Activated CD8-positive, alpha-beta T cell treated with anti-CD3 and anti-CD28 coated beads, Interleukin-2, amount 10 ng/mL, durations not matched to agents 7 days and 5 days (primary cell): ENCODE measurements at places on chromosomes 16 and 17. TPM values are rescaled to one million over a fixed set of nuclear protein-coding genes. Genes with fewer than 3 reads are reported as not detected.

SPATA20 gene
- 27.3 TPM for total RNA-seq

TP53TG3D gene
- not detected for total RNA-seq

SLC6A2 gene
- total RNA-seq, result not detected

REXO5 gene
- 11.2 TPM for total RNA-seq

SPAG7 gene
- 52.3 TPM for total RNA-seq

TAOK2 gene
- total RNA-seq, result 48.9 TPM

TPSD1 gene
- not detected for total RNA-seq

RSKR gene
- total RNA-seq, result 23.0 TPM

CORO1A gene
- total RNA-seq, result 1,983 TPM

DNA sequence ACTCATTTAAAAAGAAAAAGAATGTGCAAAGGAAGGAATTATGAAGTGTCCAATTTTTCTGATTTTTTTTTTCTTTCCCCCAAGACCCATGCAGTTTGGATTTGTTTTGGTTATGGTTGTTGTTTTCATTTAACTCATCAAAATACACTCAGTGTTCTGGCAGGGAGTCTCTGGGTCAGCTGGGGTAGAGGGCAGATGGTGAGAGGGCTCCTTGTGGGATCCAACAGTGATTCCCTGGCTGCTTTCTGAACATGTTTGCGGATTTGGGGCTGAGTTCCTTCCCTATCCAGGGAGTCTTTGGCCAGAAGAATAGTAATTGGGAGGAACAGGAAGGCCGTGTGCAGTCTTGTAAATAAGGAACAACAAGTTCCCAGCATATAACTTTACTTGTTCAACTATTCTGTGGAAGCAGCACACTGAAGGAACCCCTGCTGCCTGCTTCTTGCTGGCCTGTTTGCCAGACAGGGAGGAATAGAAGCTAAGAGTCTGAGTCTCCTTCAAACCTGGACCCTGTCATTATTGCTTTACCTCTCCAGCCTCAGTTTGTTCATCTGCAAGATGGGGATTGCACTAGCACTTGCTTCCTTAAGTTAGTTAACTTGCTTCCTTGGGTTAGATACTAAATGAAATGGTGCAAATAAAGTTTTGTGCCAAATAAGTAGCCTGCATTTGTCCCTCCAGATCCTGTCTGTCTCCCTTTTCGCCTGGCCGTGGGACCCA is 32.1 kb downstream of the C17orf67 start:
- no peak overlapping the region for H3K4me3 ChIP-seq
- no peak for DNase-seq
- no peak overlapping the region for H3K27ac ChIP-seq
- H3K36me3 ChIP-seq, result no peaks in the 10 kb centered on the region

GRCh38 chr16:82105107-82105506 is 64.9 kb downstream of the MPHOSPH6 start:
- DNase-seq, result no peak
- H3K4me1 ChIP-seq, result no peaks in the 10 kb centered on the region
- peaks cover 15% of the 10 kb centered on the region for H3K27me3 ChIP-seq
- no peak overlapping the region for H3K4me3 ChIP-seq

- no peaks in the 10 kb centered on the region for H3K27me3 ChIP-seq
- no peak for DNase-seq
Observed at GRCh38 chr16:14104066-14104465, 32.9 kb downstream of the MRTFB start.

- no peak for DNase-seq
- H3K36me3 ChIP-seq, result no peaks in the 10 kb centered on the region
- no peaks in the 10 kb centered on the region for H3K27me3 ChIP-seq
- H3K4me3 ChIP-seq, result no peak overlapping the region
Observed at GRCh38 chr16:5736209-5736930, 638.8 kb upstream of the EEF2KMT start.

DNA sequence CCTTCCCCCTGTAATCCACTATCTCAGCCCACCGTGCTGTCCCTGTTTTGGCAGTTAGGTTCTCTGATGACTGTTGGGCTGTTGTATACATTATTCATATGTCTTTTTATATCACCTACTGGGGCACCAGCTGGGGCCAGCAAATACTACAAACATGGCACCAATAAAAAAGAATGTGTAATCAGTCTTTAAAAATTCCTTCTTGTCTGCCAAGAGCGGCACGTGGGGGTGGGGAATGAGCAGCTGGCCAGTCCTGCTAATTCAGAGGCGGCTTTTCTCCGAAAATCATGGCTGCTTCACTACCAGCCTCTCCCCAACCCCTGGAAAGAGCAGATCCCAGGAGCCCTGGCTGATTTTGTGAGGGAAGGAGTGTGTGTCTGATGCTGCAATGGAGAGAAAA is 77.7 kb upstream of the EEF2KMT start:
- H3K27ac ChIP-seq, result no peak overlapping the region
- DNase-seq, result no peak
- H3K4me3 ChIP-seq, result no peak overlapping the region
- H3K36me3 ChIP-seq, result no peaks in the 10 kb centered on the region

GRCh38 chr17:48335858-48336500 is 94.0 kb downstream of the SKAP1 start:
- H3K27me3 ChIP-seq, result no peaks in the 10 kb centered on the region
- H3K36me3 ChIP-seq, result peaks cover 13% of the 10 kb centered on the region
- H3K4me3 ChIP-seq, result no peak overlapping the region
- no peak for DNase-seq
- H3K27ac ChIP-seq, result no peak overlapping the region
- peaks cover 5% of the 10 kb centered on the region for H3K4me1 ChIP-seq

GRCh38 chr16:87203060-87203656 is 114.0 kb downstream of the C16orf95 start:
- H3K4me1 ChIP-seq, result peaks cover 3% of the 10 kb centered on the region
- DNase-seq, result peak; percentile 62
- no peak overlapping the region for H3K4me3 ChIP-seq
- H3K27me3 ChIP-seq, result peaks cover 5% of the 10 kb centered on the region

DNA sequence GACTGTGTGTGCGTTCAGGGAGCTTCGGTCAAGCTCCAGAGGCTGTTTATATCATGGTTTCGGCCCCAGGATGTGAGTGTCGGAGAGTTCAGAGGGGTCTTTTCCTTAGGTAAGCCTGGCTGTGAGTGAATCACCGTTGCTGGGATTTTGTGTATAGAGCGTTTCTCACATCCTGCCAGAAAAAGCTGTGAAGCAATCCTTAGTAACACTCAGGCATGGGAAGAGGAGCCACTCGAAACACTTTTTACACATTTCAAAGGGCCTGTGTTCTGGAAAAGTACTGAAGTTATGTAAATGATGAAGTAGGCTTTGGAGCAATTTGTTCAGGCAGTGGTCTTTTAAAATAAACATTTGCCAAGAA is 662 bp downstream of the PGS1 start:
- peaks cover 6% of the 10 kb centered on the region for H3K27me3 ChIP-seq
- DNase-seq, result no peak
- peak overlapping the region; percentile 90 for H3K27ac ChIP-seq

GRCh38 chr17:71488851-71489250 is 632.0 kb upstream of the SOX9 start:
- H3K4me3 ChIP-seq, result no peak overlapping the region
- no peaks in the 10 kb centered on the region for H3K27me3 ChIP-seq
- no peaks in the 10 kb centered on the region for H3K4me1 ChIP-seq
- H3K36me3 ChIP-seq, result no peaks in the 10 kb centered on the region
- no peak overlapping the region for H3K27ac ChIP-seq
- DNase-seq, result no peak

GRCh38 chr17:60510031-60510430 is 16.0 kb downstream of the APPBP2 start:
- no peaks in the 10 kb centered on the region for H3K27me3 ChIP-seq
- H3K27ac ChIP-seq, result no peak overlapping the region
- no peak overlapping the region for H3K4me3 ChIP-seq
- no peak for DNase-seq

DNA sequence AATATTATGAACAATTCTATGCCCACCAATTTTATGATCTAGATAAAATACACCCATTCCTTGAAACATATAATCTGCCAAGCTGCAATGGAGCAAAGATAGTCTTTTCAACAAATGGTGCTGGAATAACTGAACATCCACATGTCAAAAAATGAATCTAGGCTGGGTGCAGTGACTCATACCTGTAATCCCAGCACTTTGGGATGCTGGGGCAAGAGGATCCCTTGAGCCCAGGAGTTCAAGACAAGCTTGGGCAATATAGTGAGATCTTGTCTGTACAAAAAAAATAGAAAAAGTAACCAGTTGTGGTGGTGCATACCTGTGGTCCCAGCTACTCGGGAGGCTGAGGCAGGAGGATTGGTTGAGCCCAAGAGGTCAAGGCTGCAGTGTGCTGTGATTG is 92.5 kb downstream of the N4BP1 start:
- no peak for DNase-seq
- no peak overlapping the region for H3K4me3 ChIP-seq
- no peak overlapping the region for H3K27ac ChIP-seq

- H3K4me3 ChIP-seq, result no peak overlapping the region
- peaks cover 3% of the 10 kb centered on the region for H3K4me1 ChIP-seq
- no peak overlapping the region for H3K27ac ChIP-seq
- no peaks in the 10 kb centered on the region for H3K36me3 ChIP-seq
Observed at GRCh38 chr17:28796062-28796461, 46.5 kb downstream of the FAM222B start.

DNA sequence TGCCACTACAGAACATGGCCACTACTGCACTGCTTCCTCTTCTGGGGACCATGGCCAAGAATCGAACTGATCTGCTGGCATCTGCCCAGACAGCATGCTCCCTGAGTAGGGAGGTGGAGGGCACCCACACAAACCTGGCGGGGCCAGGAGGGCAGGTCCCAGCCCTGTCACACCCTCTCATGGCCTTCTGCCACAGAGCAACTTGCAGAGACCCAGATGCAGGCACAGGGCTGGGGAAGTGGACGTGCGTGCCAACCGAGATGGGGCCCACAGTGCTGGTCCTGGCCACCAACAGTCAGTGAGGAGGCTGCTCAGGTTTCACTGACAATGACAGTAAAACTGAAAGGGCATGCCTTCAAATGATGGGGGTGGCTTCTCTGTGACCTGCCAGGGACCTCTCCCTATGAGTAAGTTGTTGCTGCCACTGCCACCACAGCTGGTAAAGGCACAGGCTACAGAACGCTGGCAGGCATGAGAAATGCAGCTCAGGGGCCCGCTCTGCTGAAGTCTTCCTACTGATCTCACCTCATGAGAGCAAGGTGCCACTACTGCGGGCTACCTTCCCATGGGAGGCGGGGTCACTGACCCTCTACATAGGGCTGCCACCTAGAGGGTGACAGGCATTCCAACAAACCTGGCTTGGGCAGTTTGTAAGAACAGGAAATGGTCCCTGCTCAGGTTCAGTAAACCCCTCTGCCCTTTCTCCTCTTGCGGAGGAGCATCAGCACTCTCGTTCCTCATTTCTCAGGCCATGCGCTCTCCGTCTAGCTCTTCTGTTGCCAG is 15.5 kb downstream of the HIC1 start:
- peaks cover 71% of the 10 kb centered on the region for H3K36me3 ChIP-seq
- H3K27ac ChIP-seq, result peak overlapping the region; percentile 84
- DNase-seq, result peak; percentile 78
- no peaks in the 10 kb centered on the region for H3K27me3 ChIP-seq
- H3K4me3 ChIP-seq, result peak overlapping the region; percentile 16

GRCh38 chr16:49890876-49891275 is 35.0 kb upstream of the ZNF423 start:
- no peak overlapping the region for H3K27ac ChIP-seq
- no peaks in the 10 kb centered on the region for H3K4me1 ChIP-seq
- no peak overlapping the region for H3K4me3 ChIP-seq
- peaks cover 2% of the 10 kb centered on the region for H3K27me3 ChIP-seq
- H3K36me3 ChIP-seq, result no peaks in the 10 kb centered on the region

DNA sequence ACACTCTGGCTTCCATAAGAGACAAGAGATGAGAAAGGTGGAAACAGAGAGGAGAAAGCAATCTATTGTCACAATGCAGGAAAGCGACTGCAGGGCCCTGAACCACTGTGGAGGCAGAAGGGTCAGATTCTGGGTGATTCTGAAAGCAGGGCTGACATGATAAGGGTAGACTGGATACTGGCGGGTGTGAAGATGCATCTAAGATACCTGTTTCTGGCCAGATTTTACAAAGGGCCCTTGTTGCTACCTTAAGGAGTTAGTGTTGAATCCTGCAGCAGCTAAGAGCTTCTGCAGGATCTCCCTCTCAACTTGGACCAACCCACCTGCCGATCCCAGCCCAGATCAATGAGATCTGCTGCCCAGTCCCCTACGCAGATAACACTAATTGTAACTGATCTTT is 6.1 kb upstream of the MEFV start:
- peaks cover 30% of the 10 kb centered on the region for H3K36me3 ChIP-seq
- H3K27ac ChIP-seq, result peak overlapping the region; percentile 84
- H3K4me3 ChIP-seq, result peak overlapping the region; percentile 81
- DNase-seq, result no peak

- peaks cover 28% of the 10 kb centered on the region for H3K4me1 ChIP-seq
- H3K27ac ChIP-seq, result peak overlapping the region; percentile 51
- H3K27me3 ChIP-seq, result no peaks in the 10 kb centered on the region
Observed at GRCh38 chr17:40312131-40312731, 3.3 kb downstream of the RARA start.

DNA sequence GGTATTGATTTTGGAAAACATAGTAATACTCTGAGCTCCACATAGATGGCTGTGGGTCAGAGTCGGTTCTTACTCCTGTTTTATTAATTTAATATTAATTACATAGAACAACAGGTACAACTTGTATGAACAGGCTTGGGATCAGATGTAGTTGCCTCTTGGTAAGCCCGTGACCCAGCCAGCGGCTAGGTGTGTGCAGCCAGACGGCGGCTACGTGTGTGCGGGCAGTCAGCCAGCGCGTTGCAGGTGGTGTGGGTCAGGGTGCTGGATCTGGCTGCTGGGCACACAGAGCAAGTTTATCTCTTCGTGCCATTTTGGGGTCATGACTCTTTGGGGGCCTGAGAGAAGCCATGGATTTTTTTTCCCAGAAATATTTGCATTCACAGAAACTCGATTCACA is 30.3 kb downstream of the DBNDD1 start:
- no peak for DNase-seq
- no peak overlapping the region for H3K4me3 ChIP-seq
- no peak overlapping the region for H3K27ac ChIP-seq
- H3K4me1 ChIP-seq, result peaks cover 7% of the 10 kb centered on the region
- no peaks in the 10 kb centered on the region for H3K27me3 ChIP-seq

GRCh38 chr17:82583720-82584234 is 64.2 kb downstream of the FOXK2 start:
- peaks cover 40% of the 10 kb centered on the region for H3K36me3 ChIP-seq
- no peaks in the 10 kb centered on the region for H3K27me3 ChIP-seq
- H3K4me1 ChIP-seq, result peaks cover 9% of the 10 kb centered on the region
- no peak overlapping the region for H3K4me3 ChIP-seq
- no peak for DNase-seq
- H3K27ac ChIP-seq, result no peak overlapping the region

- peak overlapping the region; percentile 83 for H3K27ac ChIP-seq
- no peaks in the 10 kb centered on the region for H3K27me3 ChIP-seq
- H3K36me3 ChIP-seq, result peaks cover 33% of the 10 kb centered on the region
- DNase-seq, result peak; percentile 70
- peaks cover 70% of the 10 kb centered on the region for H3K4me1 ChIP-seq
Observed at GRCh38 chr16:53068423-53068833, 13.6 kb downstream of the CHD9 start.

GRCh38 chr17:31529841-31530251 is 138.4 kb downstream of the RAB11FIP4 start:
- no peaks in the 10 kb centered on the region for H3K27me3 ChIP-seq
- H3K36me3 ChIP-seq, result peaks cover 13% of the 10 kb centered on the region
- no peak overlapping the region for H3K4me3 ChIP-seq
- no peak overlapping the region for H3K27ac ChIP-seq
